ENCODE measurements at places on chromosomes 2 and 18. TPM values are rescaled to one million over a fixed set of nuclear protein-coding genes. Genes with fewer than 3 reads are reported as not detected.

GRCh38 chr18:63850020-63850419 is 37.5 kb upstream of the SERPINB2 start:
- no peak for DNase-seq

- DNase-seq = no peak
Observed at GRCh38 chr2:33458248-33458819, 18.1 kb upstream of the RASGRP3 start.

DNA sequence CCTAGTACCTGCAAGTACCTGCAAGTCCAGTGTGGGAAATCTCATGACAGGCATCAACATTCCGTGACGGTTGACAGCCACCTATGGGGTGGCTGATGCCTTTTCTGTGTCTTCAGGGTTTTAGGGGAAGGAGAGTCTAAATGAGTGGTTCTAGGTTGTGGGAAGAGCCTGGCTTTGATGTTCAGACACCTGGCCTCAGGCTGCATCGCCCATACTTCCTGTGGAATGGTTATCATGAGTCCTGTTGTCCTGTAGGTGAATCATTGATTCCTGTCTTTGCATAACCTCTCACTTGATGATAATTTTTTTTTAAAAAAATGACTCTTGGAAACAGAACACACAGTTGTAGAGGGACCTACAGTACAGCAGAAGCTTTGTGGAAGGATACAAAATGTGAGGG is 108.9 kb downstream of the NEDD4L start:
- no peak for DNase-seq

- DNase-seq = peak; percentile 56
Observed at GRCh38 chr2:167293943-167294775, 405.9 kb downstream of the XIRP2 start.

- no peak for DNase-seq
Observed at GRCh38 chr18:24677011-24677410, 216.6 kb downstream of the HRH4 start.

GRCh38 chr2:160737247-160737646 is 243.6 kb upstream of the RBMS1 start:
- no peak for DNase-seq

SCYGR4 gene
- not detected for total RNA-seq

DNA sequence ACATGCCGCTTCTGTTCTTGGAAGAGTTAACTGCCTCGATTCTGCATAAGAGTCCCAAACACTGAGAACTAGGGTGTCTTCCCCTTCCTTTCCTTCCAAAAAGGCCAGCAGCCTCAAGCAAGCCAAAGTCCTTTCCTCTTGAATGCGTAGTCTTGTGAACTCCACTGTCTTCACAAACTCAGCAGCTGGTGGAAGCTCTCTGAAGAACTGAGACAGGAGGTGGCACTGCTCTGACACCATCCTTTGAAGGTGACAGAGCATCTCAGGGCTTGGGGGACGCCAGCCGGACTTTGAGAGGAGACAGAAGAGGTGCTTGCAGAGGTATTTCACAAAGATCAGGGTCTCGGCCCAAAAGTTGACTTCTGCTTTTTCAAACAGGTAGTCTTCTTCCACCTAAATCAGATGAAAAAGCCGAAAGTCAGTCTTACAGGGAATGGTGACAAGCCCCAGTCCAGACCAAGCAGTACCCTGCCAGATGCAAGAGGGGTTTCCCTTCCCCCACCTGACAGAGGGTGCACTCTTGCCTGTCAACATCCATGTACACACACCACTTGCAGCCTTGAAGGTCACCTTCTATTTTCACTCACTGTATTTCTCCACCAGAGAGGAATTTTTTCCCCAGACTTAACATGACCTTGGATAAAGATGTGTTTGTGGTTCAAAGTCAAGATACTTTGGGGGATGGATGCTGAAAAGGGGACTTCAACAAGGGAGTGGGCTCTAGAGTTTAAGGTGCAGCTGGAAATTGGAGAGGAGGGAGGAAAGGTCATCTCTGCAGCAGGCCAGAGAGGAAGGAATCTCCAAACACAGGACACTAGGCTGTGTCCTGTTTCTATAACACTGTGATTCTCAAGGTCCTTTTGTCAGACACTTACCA is 4.8 kb upstream of the ZFP36L2 start:
- no peak for DNase-seq

ING5 gene
- total RNA-seq = 51.3 TPM

ALPP gene
- not detected for total RNA-seq

LYPD1 gene
- total RNA-seq = not detected

DNA sequence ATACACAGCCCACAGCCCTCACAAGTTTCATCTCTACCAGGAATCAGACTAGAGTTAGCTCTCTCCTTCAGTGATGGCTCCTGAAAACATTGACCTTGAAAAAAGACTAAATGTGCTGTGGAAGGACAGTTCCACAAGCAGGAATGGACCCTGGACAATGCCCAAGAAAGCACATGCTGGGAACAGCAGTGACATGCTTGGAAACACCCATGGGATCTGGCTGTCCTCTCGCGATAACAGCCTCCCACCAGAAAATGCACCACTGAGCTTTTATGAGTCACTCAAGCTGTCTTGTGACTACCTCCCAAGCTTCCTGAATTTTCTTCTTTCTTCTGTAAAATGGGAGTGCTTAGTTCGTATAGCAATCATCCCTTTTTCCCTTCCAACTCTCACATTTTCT is 269.2 kb downstream of the LRATD1 start:
- no peak for DNase-seq

- no peak for DNase-seq
Observed at GRCh38 chr2:120854766-120855530, 119.3 kb downstream of the GLI2 start.

DNA sequence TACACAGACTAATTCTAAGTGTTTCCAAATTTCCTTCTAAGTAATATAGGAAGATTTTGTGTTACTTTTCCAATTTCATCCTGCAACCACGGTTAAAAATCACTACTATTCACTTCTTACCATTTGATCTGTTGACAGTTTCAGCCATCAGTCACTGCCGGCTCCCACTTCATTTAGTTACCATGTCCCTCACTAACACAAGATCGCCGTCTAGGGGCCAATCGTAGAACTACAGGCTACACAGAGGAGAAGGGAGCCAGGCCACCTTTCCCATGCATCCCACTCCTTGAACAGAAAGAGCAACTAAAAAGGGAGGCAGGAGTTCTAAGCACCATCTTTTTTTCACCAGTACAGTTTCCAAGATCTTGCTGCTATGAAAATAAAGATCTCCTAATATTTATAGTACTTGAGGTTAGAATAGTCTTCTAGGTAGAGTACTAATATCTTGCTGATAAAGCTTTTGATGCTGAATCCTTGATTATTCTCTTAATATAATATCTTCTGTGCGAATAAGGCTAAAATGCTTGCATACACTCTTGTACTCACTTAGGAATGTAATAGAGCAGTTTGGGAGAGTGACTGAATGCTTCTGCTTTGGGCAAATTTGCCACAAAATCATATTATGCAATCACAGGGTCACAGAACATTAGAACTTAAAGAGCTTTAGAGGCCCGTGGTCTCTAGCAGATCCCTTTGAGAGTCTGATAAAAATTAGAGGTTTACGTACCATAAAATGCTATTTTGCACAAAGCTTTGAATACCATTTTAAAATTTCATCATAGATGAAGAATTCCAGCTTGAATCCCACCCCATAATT is 39.5 kb upstream of the CYP1B1 start:
- peak; percentile 92 for DNase-seq

ALKAL2 gene
- total RNA-seq = 0.28 TPM

GRCh38 chr2:81396417-81397019 is 1092.0 kb upstream of the LRRTM1 start:
- no peak for DNase-seq

HOXD4 gene
- total RNA-seq = not detected

DNA sequence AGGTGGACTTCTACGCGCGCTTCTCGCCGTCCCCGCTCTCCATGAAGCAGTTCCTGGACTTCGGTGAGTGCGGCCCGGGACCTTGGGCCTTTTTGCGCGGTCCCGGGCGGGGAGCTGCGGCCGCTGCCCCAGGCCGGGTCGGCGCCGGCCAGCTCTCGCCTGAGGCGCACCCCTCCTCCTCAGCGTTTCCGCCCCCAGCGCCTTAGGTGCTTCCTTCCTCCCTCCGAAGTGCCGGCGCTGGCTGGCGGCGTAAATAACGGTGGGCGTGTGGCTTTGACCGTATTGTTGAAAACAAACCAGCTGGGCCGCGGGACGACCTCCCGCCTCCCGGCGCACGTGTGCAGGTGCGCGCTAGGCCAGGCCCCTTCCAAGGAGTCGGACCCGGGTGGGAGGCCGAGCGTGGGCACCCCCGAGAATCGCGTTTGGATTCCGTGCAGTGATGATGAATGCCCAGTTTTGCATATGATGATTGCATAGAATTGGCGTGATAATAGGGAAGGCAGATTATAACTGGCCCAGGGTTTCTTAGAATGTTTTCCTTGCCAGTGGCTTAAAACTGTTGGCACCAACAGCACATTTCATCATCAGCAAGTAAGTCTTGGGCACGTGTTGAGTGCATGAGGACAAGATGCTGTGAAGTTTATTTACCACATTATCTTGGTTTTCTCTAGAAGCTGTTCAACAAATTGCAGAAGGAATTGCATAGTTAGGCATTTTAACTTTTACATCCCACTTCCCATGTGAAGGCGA is 569 bp downstream of the PDK1 start:
- peak; percentile 92 for DNase-seq

DNA sequence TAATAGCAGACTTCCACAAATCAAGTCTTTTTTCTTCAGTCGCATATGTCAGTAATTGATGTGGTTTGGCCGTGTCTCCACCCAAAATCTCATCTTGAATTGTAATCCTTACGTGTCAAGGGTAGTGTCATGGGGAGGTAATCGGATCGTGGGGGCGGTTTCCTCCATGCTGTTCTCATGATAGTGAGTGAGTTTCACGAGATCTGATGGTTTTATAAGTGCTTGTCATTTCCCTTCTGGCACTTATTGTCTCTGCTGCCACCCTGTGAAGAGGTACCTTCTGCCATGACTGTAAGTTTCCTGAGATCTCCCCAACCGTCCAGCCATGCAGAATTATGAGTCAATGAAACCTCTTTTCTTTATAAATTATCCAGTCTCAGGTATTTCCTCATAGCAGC is 478.8 kb downstream of the PTPRM start:
- peak; percentile 57 for DNase-seq

TOGARAM2 gene
- total RNA-seq = 4.8 TPM

- DNase-seq = no peak
Observed at GRCh38 chr2:73516033-73516432, 126.2 kb downstream of the NAT8 start.

GRCh38 chr2:238150686-238151085 is 8.1 kb upstream of the ERFE start:
- DNase-seq = no peak

DNA sequence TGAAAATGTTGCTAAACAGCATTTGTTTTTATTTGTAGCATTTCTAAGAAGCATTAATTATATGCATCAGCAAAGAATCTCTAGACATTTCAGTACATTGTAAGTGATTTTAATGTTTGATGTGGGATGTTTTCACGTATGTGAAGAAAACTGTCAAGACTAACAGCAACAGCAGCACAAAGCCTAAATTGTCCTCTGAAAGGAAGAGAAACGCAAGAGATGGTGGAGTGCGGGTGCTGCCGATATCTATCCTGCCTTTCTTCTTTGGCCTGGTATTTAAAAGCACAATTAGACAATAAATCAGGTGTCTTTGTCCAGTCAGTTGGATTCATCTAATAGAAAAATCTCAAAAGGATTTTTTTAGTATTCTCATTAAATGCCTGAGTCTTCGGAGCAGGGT is 3.1 kb downstream of the TWIST2 start:
- DNase-seq = no peak

PROKR1 gene
- not detected for total RNA-seq

GRCh38 chr18:63894106-63894772 is 6.7 kb downstream of the SERPINB2 start:
- no peak for DNase-seq

GRCh38 chr2:182406221-182406620 is 20.6 kb downstream of the PDE1A start:
- no peak for DNase-seq

FEV gene
- total RNA-seq = not detected

DNA sequence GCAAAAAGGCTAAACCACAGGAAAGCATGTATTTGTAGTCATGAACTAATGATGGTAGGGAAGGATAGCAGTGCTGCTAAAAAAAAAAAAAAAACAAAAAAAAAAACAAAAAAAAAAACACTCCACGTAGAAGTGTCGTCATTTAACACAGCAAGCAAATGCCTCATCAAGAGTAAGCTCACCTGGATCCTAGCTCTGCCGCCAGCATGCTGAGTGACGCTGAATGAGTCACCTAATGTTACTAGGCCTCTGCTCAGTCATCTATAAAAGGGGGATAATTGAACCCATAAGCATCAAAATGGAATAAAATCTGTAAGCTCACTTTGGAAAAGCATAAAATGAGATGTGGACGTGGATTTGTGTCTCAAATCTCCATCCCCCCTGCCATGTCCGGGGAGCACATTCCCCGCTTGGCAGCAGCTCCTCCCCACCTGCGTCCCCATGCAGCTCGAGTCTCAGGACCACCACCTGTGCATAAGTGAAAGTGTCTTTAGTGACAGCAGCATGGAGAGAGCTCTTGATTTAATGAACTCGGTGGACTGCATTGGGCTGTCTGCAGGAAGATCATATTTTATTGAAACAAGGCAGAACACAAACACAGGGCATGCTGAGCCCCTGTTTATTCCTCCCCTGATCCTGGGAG is 427.5 kb downstream of the LRATD1 start:
- DNase-seq = no peak

DNA sequence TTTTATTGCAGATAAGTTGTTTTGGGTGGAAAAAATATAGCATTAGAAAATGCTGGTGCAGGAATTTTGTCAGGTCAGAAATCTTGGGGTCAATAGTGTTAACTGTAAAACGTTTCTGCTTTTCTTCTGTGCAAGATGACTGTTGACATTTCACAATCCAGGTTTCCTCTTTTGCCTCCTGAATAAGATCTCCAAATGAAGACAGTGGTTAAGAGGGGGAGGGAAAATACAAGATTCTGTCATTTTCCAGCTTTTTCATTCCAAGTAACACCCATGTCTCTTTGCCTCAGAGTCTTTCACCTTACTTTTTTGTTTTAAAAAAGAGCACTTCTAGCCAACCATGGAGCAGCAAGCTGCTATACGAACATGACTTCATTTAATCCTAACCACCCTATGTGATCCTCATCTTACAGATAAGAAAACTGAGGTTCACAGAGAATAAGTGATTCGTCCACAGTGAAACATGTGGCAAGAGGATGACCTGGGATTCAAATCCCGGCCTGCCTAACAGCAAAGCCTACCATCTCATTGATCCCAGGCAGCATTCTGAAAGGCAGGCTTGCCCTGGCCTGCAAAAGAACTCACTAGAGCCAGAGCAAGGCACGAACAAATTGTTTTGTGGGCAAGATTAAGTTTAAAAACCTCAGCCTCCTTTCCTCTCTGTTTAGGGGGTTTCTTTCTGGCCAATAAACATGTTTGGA is 3.0 kb downstream of the PLEK start:
- no peak for DNase-seq

DNA sequence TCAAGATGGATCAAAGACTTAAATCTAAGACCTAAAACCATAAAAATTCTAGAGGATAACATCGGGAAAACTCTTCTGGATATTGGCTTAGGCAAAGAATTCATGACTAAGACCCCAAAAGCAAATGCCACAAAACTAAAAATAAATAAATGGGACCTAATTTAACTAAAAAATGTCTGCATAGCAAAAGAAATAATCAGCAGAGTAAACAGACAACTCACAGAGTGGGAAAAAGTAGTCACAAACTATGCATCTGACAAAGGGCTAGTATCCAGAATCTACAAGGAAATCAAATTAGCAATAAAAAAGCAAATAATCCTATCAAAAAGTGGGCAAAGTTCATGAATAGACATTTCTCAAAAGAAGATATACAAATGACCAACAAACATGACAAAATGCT is 18.2 kb upstream of the ASB18 start:
- DNase-seq = no peak

Data from activated CD4-positive, alpha-beta T cell treated with anti-CD3 and anti-CD28 coated beads, Interleukin-2, amount 10 ng/mL, durations not matched to agents 24 days and 14 days (primary cell).